Activated B cell treated with CpG ODN at 0.5 μM for 24 hours (primary cell): ENCODE measurements at places on chromosomes 1 and 21. TPM values are rescaled to one million over a fixed set of nuclear protein-coding genes. Genes with fewer than 3 reads are reported as not detected.

The MFAP2 gene
- not detected in 2 replicates for total RNA-seq

DNA sequence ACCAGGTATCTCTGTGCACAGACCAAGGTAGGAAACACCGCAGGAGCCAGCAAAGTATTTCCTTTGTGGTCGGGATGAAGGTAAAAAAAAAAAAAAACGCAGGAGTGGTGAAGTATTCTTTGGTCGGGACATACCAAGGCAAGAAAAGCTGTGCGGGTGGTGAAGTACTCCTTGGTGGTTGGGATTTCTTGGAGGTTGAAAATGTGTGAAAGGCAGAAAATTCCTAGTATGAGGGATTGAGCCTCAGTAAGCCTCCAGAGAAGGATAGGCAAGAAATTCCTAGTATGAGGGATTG is 802.6 kb downstream of the PLA2G4A start:
- no peak overlapping the region for H3K4me3 ChIP-seq
- DNase-seq: no peak
- H3K27me3 ChIP-seq: no peaks in the 10 kb centered on the region
- H3K36me3 ChIP-seq: no peaks in the 10 kb centered on the region
- no peak overlapping the region for H3K27ac ChIP-seq
- no peaks in the 10 kb centered on the region for H3K4me1 ChIP-seq

The CELA3B gene
- not detected in 2 replicates for total RNA-seq

GRCh38 chr1:112701227-112702066 is 5.5 kb downstream of the RHOC start:
- peak overlapping the region; percentile 32 for H3K4me3 ChIP-seq
- DNase-seq: no peak
- no peaks in the 10 kb centered on the region for H3K27me3 ChIP-seq
- H3K4me1 ChIP-seq: peaks cover 73% of the 10 kb centered on the region
- H3K27ac ChIP-seq: peak overlapping the region; percentile 83

The PODN gene
- total RNA-seq: not detected in 2 replicates

The POU3F1 gene
- 6.1 and 6.2 TPM in 2 replicates for total RNA-seq

The KIF17 gene
- total RNA-seq: not detected in 2 replicates

GRCh38 chr1:3347257-3348020 is 107.0 kb upstream of the ARHGEF16 start:
- DNase-seq: no peak
- no peak overlapping the region for H3K4me3 ChIP-seq
- no peaks in the 10 kb centered on the region for H3K4me1 ChIP-seq

The BARHL2 gene
- total RNA-seq: not detected in 2 replicates

DNA sequence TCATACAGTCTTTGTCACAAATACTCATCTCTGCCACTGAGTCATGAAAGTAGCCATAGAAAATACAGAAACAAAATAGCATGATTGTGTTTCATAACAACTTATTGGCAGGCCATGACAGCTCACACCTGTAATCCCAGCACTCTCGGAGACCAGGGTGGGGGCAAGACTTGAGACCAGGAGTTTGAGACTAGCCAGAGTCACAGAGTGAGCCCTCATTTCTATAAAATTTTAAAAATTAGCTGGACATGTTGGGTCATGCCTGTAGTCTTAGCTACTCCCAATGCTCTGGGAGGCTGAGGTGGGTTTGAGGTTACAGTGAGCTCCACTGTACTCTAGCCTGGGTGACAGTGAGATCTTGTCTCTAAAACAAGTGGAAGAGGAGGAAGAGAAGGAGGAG is 411.1 kb downstream of the PCP4 start:
- H3K4me1 ChIP-seq: no peaks in the 10 kb centered on the region
- no peak overlapping the region for H3K4me3 ChIP-seq
- DNase-seq: no peak
- no peak overlapping the region for H3K27ac ChIP-seq
- H3K27me3 ChIP-seq: no peaks in the 10 kb centered on the region
- H3K36me3 ChIP-seq: no peaks in the 10 kb centered on the region

DNA sequence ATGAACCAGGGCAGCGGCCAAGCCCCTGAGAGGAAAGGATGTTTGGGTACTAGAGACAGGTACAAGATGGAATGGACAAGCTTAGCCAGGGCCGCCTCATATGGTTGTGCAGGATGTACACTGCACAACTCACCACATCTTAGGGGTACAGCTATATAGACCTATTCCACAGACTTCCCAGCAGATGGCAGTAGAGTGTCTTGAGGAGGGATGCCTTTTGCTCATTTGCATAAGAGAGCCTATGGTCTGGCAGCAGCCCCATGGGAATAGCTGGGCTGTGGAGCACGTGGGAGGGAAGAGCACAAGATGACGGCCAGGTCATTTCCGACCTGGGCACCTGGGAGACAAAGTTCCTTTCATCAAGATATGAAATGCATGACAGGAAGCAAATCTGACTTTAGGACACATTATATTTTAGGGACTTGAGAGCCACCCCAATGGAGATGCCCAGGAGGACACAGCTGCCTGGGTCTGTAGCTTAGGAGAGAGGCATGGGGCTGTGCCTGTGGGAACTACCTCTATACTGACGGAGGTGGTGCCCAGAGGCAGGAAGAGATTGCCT is 215.5 kb downstream of the KCNJ6 start:
- no peaks in the 10 kb centered on the region for H3K4me1 ChIP-seq
- no peaks in the 10 kb centered on the region for H3K36me3 ChIP-seq
- H3K27me3 ChIP-seq: peaks cover 8% of the 10 kb centered on the region

The KLF17 gene
- total RNA-seq: not detected in 2 replicates

DNA sequence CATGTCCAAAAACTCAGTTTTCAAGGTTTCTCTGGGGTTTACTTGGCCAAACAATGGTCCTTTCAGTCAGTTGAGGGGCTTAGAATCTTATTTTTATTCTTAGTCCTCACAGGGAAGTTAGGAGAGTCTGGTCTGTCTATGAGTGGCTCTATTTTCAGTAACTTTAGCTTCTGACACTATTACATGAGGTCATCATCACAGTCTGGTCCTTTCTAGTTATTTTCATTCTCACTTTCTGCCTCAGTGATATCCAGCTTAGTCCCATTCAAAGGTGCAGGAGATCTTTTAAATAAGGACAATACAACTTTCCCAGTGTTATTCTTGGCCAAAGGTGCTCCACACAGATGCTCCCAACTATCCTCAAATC is 30.0 kb upstream of the FGGY start:
- H3K27me3 ChIP-seq: no peaks in the 10 kb centered on the region
- no peaks in the 10 kb centered on the region for H3K36me3 ChIP-seq
- H3K4me3 ChIP-seq: peak overlapping the region; percentile 75
- no peak for DNase-seq

The TEX38 gene
- total RNA-seq: not detected in 2 replicates

- H3K4me3 ChIP-seq: no peak overlapping the region
- peaks cover 2% of the 10 kb centered on the region for H3K27me3 ChIP-seq
- no peaks in the 10 kb centered on the region for H3K4me1 ChIP-seq
- H3K27ac ChIP-seq: no peak overlapping the region
- DNase-seq: no peak
These were observed 1.8 kb upstream of the OR2M4 start for GRCh38 chr1:248229360-248229908.

DNA sequence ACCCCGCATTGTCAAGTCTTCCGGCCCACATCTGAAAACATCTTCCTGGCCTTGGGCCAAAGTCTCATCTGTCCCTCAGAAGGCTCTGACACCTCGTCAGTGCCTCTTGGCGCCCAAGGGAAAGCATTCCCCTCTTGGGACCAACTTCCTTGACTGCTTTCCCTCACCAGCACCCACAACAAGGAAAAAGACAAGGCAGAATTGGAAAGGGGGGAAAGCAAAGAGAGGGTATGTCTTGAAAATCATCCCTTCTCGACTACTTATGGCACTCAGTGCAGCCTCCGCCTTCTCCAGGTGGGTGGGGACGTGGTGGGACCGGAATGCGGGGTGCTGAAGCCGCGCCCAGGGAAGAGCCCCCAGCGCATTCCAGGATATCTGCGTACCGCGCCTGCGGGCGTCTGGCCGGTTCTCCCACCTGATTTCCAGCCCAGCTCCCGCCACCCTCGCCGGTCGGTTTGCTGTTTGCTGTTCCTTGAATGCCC is 554 bp upstream of the SLC39A1 start:
- H3K4me3 ChIP-seq: peak overlapping the region; percentile 89
- no peak for DNase-seq
- peaks cover 81% of the 10 kb centered on the region for H3K4me1 ChIP-seq
- peak overlapping the region; percentile 90 for H3K27ac ChIP-seq
- no peaks in the 10 kb centered on the region for H3K27me3 ChIP-seq
- H3K36me3 ChIP-seq: peaks cover 56% of the 10 kb centered on the region

The DCDC2B gene
- not detected in 2 replicates for total RNA-seq

DNA sequence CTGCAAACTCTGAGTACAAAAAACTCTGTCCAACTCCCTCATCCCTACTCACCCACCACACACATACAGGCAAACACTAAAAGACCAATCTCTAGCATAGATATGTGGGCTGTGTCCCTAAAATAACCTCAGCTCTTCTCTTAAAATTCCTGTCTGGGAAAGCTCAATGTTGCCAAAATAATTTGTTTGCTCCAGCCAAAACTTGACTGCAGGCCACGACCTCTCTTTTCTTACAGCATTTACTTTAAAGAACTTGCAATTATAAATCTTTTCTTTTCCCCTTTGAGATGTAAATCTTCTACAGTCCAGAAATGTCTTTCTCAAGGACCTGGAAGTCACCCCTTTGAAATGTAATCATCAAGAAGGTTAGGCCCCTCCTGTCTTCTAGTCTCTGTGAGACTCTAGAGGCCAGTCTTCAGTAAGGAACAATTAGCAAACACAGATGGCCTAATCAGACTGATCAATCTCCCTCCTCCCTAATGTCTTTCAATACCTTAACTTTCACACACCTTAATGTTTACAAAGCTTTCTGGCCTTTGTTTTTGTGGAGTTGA is 483.6 kb upstream of the RGS18 start:
- no peaks in the 10 kb centered on the region for H3K36me3 ChIP-seq
- no peak overlapping the region for H3K27ac ChIP-seq

DNA sequence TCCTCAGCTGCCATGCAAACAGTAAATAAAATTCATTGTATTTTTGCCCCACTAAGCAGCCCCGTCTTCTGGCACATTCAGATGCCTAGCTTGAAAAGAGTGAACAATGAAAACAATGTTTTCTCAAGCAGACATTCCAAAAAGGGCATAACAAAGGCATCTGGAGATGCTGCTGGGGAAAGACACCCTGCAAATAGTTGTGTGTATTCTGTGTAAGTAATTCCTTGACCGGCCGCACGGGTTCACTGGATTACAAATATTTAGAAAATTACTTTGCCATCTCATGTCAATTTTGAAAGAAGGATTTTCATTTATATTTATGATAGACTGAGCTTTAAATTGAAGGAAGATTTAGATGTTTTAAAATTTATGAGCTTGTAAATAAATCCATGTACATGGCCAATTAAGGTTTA is 142.2 kb downstream of the SLC45A1 start:
- no peak overlapping the region for H3K4me3 ChIP-seq
- H3K36me3 ChIP-seq: peaks cover 51% of the 10 kb centered on the region
- H3K27me3 ChIP-seq: no peaks in the 10 kb centered on the region
- no peak for DNase-seq
- H3K27ac ChIP-seq: no peak overlapping the region

DNA sequence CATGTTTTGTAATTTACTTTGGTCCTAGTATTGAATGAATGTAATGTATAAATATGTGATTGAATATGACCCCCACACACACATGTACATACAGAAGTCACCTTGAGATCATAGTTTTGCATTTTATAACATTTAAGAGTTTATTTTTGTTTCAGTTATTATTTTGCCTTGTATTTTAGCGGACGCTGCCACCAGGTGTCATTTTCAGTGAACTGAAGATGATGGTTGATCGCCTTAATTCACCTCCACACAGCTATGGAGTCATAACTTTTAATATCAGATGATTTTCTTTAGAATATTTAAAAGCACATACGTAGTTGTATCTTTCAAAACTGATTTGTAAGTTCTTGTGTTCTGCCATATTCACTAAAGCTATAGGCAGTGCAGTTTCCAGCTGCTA is 130.4 kb downstream of the DYRK1A start:
- no peak overlapping the region for H3K4me3 ChIP-seq
- peaks cover 67% of the 10 kb centered on the region for H3K36me3 ChIP-seq
- no peak for DNase-seq
- no peaks in the 10 kb centered on the region for H3K27me3 ChIP-seq
- peaks cover 2% of the 10 kb centered on the region for H3K4me1 ChIP-seq
